ENCODE measurements at places on chromosomes 5 and 9.

DNA sequence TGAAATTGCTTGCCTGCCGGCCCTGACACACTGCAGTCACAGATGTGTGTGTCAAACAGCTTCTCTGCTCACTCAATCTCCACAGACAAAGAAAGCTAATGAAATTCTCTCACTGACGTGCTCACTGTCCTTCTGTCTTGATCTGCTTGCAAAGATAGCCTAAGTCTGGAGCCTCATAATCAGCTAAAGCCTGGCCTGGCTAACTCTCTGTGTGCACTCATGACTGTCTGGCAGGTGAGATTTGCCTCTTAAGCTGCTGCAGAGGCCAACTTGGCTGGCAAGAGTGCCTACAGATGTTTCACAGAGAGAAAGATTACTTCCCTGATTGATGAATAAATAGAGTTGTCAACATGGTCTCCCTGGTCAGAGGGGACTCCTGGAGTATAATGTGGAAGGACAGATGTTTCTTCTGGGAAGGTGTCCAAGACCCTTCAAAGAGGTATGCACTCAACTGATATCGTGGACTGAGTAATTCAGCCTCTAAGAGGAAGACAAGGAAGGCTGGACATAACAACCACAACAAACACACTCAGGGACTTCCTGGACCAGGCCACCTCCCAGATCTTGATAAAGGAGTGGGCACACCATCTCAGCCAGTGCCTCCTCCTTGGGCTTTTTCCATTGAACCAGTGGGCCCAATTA, 362.0 kb downstream of the SPOCK1 start:
- DNase-seq: no peak

GRCh38 chr5:73446631-73447529, 1.7 kb downstream of the FOXD1 start:
- no peak for DNase-seq

GRCh38 chr9:92181296-92181695, 66.1 kb upstream of the SPTLC1 start:
- DNase-seq: no peak

- DNase-seq: peak; percentile 18
Observed at GRCh38 chr9:111662576-111663300, 1.3 kb downstream of the GNG10 start.

DNA sequence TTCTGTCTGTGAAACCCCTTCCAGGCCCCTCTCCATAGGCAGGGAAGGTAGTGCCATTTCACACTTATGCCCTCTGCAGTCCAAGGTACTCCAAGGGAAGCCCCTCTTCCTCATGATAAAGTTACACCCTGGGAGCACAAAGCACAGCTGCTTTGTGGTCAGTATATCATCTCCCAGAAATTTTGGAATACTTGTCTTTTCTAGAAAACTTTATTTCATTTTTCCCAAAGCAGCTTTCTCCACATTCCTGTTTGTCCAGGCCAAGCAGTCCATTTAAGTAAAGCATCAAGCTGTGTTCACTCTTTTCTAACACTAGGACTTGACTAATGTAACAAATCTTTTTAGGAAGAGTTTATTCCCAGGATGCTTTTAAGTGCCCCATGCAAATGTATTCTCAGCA, 371.8 kb upstream of the RGMB start:
- no peak for DNase-seq

GRCh38 chr5:130871346-130872086, 293.5 kb downstream of the HINT1 start:
- DNase-seq: peak; percentile 68
